Daoy (cell line): ENCODE measurements at places on chromosomes 16 and 17.

DNA sequence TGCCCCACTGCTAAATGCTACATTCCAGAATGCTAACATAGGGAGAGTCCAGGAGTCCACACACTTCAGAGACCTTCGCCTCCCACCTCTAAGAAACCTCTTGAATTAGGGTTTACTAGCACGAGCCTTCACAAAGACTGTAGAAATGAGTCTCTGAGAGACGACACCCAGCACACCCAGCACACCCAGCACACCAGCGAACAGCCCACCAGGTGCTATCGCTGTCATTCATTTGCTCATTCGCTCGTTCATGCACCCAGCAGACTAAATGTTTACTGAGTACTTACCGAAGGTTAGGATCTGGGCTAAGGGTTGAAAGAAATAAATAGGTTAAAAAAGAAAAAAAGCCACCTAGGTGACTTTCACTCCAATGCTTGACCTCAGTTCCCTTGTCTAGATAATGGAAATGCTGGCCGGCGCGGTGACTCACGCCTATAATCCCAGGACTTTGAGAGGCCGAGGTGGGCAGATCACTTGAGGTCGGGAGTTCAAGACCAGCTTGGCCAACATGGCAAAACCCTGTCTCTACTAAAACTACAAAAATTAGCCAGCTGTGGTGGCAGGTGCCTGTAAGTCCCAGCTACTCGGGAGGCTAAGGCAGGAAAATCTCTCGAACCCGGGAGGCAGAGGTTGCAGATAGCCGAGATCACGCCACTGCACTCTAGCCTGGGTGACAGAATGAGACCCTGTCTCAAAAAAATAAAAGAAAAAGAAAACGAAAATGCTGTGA, 100.8 kb downstream of the ADCY9 start:
- peak; percentile 30 for DNase-seq

DNA sequence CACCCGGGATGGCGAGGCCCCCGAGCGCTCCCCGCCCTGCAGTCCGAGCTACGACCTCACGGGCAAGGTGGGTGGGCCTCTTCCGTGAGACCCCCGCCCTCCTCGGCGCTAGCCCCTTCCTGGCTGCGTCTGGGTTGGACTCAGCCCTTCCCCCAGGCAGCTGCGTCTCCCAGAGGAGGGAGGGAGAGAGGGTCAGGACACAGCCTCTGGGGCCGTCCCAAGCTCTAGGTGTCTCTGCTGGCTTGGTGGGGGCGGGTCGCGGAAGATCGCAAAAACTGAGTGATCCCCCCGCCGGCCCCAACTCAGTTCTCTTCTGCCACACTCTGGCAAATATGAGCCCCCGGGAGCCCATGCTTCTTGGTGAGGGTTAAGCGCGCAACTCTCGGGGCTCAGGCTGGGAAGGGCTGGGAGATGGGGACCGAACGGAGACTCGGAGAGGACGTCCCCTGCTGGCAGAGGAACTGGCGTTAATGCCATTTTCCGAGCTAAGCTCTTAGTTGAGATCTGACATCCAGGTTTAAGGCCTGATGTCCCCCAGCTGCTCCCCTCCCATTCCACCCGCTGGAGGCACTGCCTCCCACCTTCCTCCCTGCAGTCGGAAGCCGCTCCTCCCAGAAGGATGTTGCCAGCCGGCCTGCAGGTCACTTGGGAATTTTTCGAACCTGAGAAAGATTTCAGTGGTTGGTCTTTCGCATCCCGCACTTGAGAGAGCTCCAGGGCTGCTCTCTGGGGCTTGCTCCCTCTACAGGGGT, 419 bp downstream of the RAB37 start:
- peak; percentile 61 for DNase-seq

- no peak for DNase-seq
Measured at GRCh38 chr17:13102477-13102876, 84.7 kb upstream of the ELAC2 start.

GRCh38 chr16:28609631-28610594, at the start of gene SULT1A1:
Gene SULT1A1 (minus strand): TSS chr16:28610044. CDS start chr16:28608855, 1,189 bp downstream.
- peak; percentile 32 for DNase-seq

DNA sequence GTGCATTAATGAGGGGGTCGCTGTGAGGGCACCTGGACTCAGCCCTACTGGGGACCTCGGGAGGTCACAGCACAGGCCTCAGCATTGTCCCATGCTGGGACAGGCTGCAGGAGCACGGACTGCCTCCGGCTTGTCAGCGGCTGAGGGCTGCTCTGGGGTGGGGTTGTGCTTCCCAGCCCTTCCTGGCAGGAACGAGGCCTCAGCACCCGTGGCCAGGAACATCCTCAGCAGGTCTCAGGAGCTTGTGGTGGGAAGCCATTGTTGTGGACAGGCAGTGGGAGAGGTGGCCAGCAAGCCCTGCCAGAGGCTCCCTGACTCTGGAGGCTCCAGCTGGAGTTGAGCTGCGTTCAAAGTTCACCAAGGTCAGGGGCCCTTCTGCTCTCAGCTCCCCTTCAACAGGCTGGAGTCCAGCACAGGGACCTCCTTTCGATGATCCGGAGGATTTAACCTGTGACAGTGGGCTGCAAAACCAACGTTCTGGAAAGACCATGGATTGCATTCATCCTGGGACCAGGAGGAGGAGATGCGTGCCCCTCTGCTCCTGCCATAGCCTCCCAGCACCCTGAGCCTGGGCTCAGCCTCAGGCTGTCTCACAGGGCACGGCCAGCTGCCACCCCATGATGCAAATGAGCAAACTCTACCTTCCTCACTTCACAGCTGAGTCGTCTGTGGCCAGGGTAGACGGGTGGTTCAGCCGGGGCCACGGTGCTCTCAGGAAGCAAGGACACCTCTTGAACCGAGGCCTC, 32.6 kb downstream of the FOXL1 start:
- no peak for DNase-seq

- DNase-seq, result no peak
Measured at GRCh38 chr17:76198702-76199101, 41.6 kb downstream of the RNF157 start.

- DNase-seq, result peak; percentile 46
Measured at GRCh38 chr17:6110088-6110487, 39.9 kb downstream of the WSCD1 start.

GRCh38 chr17:57745242-57745641, at the start of gene CCDC182:
Gene CCDC182 (minus strand): TSS chr17:57745299. CDS start chr17:57745272, 27 bp downstream.
- no peak for DNase-seq

GRCh38 chr16:6104428-6104827, 1006.8 kb upstream of the EEF2KMT start:
- no peak for DNase-seq

GRCh38 chr17:75847614-75848522, 3.7 kb upstream of the UNC13D start:
- DNase-seq, result peak; percentile 2

DNA sequence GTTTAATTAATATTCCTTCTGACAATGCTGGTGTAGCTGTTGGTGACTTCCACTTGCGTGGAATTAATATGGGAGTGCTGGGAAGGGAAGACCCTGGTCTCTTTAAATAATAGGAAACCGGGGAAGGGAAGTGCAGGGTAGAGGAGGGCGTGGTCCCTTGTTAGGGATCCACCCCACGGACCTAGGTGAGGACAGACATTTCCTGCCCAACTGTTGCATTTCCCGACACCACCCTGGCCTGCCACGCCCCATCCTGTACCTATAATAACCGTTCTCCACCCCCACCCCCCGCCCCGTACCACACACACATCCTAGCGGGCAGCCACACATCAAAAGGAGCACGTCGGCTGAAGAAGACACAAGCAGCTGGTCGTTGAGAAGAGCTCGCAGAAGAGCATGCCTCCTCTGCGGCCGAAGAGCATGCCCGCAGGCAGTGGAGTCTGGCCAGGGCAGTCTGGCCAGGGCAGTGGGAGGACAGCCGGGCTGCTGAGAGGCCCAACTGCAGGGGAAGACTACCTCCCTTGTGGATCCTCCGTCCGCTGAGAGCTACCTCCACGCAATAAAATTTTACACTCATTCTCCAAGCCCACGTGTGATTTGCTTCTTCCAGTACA, 36.8 kb upstream of the MMD start:
- no peak for DNase-seq

- DNase-seq, result peak; percentile 43
Measured at GRCh38 chr16:70738083-70738977, 52.5 kb upstream of the MTSS2 start.

DNA sequence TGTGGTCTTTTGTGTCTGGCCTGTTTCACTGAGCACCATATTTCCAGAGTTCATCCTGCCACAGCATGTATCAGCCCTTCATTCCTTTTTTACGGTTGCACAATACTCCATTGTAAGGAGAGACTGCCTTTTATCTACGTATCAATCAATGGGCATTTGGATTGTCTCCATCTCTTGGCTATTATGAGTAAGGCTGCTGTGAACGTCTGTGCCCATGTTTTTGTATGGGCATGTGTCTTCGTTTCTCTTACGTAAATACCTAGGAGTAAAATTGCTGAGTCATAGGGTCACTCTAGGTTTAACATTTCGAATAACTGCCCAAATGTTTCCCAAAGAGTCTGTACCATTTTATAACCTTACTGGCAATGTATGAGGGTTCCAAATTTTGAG, 202.8 kb upstream of the FOXF1 start:
- peak; percentile 19 for DNase-seq

GRCh38 chr16:15855704-15856003, 1.2 kb downstream of the MYH11 start:
- no peak for DNase-seq

DNA sequence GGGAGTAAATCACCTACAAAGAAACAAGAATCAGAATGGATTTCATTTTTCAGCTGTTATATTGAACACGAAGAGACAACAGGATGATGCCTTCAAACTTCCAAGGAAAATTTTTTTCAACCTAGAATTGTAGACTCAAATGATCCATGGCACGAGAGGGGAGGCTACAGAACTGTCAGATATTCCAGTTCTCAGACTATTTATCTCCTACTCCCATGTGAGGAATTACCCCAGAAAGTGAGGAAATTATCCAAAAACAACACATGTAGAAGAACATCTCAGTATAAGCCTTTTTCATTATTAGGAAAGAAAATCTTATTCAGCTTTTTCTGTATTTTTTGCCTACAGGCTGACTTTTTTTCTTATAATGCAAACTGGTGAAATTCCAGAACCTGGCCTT, 5.5 kb upstream of the ASGR2 start:
- DNase-seq, result no peak
